Activated CD4-positive, alpha-beta T cell treated with anti-CD3 and anti-CD28 coated beads, Interleukin-2, amount 50 U/mL, for 48 hours (primary cell): ENCODE measurements at places on chromosomes 16 and 17.

GRCh38 chr16:74743668-74744299 lies 30.8 kb downstream of the FA2H start:
- DNase-seq, result no peak

DNA sequence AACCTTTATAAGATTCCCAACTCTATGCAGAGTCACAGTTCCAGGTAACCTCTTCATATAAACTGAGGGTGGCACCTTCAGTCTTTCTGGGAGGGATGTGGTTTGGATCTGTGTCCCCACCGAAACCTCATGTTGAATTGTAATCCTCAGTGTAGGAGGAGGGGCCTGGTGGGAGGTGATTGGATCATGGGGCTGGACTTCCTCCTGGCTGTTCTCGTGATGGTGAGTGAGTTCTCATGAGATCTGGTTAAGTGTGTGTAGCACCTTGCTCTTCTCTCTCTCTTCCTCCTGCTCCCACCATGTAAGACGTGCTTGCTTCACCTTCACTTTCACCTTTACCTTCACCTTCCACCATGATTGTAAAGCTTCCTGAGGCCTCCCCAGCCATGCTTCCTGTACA lies 30.5 kb downstream of the HS3ST2 start:
- DNase-seq, result no peak

DNA sequence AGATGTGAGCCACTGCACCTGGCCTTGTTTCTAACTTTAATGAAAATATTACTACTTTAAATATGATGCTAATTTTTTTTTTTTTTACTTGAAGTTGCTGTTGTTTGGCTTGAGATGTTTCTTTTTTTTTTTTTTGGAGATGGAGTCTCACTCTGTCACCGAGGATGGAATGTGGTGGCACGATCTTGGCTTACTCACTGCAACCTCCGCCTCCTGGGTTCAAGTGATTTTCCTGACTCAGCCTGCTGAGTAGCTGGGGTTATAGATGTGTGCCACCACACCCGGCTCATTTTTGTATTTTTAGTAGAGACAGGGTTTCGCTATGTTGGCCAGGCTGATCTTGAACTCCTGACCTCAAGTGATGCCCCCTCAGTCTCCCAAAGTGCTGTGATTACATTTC lies 23.6 kb downstream of the IGSF6 start:
- DNase-seq, result no peak

GRCh38 chr17:9205520-9206409 lies 184.5 kb downstream of the NTN1 start:
- no peak for DNase-seq

GRCh38 chr17:29292992-29293889 lies 707 bp downstream of the NUFIP2 start:
- DNase-seq, result peak; percentile 69

- DNase-seq, result no peak
These were observed 16.6 kb downstream of the FAM83G start for GRCh38 chr17:18987862-18988545.

DNA sequence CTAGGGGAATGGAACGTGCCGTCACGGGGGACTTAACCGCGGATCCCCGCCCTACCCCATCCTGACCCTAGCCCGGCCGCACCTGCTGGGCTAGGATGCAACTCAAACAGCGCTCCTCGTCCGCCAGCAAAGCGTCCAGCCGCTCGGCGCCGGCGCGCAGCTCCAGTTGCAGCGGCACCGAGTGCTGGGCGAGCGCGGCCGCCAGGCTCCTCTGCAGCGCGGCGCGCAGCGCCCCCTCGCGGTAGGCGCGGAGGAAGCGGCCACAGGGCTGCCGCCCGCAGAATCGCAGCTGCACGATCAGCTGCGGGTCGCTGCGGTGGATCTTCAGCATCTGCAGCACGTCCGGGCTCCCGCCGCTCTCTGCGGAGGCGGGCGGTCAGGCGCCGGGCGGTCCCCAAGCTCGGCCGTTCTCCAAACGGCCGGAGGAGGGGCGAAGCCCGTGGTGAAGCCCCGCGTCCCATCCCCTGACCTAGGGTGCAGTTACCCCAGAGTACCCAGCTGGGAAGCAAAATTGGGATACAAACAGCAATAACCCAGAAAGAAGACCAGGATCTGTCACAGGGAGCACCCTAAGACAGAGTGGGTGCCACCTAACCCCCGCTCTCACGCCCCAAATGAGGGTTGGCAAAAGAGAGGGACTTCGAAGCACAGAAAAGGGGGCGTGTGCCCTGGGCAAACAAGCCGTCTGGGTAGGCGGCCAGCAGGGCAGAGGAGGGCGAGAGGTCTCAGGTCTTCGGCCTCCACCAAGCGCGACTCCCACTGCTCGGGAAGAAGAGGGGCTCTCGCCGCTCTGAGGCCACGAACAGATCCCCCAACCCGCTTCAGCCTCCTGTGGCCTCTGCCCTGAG lies 4.2 kb downstream of the TRADD start:
- peak; percentile 82 for DNase-seq

DNA sequence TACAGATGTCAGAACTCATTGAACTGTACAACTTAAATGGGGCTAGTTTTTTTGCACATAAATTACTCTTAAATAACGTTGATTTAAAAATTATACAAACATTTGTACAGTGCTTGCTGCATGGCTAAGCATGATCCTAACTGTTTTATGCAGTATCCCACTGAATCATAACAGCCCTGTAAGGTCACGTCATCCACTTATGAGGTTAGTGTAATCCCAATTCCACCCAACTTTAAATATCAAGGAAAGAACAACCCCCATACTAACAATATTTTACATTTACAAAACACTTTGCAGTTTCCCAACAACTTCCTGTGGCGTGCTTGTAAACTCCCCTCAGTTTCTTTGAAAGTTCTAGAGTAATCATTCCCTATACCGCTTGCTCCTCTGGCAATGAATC lies 190.1 kb upstream of the SALL1 start:
- no peak for DNase-seq

GRCh38 chr17:65057531-65058090 lies 1.1 kb upstream of the GNA13 start:
- peak; percentile 6 for DNase-seq

DNA sequence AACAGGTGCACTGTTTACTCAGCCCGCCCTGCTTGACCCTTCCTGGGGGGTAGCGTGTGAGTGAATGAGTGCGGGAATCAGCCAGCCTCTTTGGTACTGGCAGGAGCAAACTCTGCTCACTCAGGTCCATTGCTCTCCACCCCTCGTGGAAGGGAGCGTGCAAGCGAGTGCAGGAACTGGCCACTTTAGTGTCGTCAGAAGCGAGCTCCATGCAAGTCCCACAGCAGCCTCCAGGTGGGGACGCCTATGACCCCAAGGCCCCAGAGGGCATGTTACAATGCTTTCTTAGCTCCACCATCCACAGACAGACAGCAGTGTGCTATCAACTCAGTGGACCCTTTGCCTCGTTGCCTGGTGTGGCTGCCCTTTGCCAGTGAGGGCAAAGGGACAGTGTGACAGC lies 1025.1 kb upstream of the CDH8 start:
- DNase-seq, result no peak

DNA sequence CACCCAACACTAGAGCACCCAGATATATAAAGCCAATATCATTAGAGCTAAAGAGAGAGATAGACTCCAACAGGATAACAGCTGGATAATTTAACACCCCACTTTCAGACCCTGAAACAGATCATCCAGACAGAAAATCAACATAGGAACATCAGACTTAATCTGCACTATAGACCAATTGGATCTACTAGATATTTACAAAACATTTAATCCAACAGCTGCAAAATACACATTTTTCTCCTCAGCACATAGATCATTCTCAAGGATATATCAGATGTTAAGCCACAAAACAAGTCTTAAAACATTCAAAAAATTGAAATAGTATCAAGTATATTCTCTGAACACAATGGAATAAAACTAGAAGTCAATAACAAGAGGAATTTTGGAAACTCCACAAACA lies 4.1 kb upstream of the CCL13 start:
- no peak for DNase-seq
